CD8-positive, alpha-beta memory T cell (primary cell): ENCODE measurements at places on chromosomes 3 and 15.

GRCh38 chr3:111684640-111685039 lies 89.5 kb upstream of the ZBED2 start:
- no peaks in the 10 kb centered on the region for H3K36me3 ChIP-seq
- H3K27me3 ChIP-seq = no peaks in the 10 kb centered on the region
- H3K4me3 ChIP-seq = no peak overlapping the region
- no peak overlapping the region for H3K27ac ChIP-seq
- no peak for DNase-seq

- no peaks in the 10 kb centered on the region for H3K4me1 ChIP-seq
- DNase-seq = no peak
- no peaks in the 10 kb centered on the region for H3K36me3 ChIP-seq
- no peak overlapping the region for H3K27ac ChIP-seq
These were observed 137.3 kb downstream of the CACNA2D3 start for GRCh38 chr3:54259636-54260035.

DNA sequence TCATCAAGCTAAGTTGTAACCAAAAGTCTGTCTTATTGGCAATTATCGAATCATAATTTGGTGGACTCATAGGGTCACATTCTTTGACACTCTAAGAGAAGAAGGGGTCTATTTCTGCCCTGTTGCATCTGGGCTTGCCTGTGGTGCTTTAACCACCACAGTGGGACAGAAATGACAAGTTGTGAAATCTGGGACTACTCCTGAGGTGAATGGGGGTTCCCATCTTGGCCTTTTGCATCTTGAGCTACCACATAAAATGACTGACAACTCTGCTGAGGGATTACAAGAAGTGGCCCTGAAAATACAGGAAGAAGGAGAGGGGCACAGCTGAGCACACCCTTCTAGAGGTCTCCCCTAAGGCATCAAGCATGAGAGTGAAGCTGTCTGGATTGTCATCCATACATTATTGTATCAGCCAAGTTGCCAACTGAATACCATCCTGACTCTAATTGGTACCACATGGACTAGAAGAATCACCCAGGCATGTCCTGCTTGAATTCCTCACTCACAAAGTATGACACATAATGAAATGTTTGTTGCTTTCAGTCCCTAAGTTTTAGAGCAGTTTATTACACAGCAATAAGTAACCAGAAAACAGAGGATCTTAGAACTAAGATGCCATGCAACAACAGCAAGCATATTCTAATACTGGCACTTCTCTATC lies 306.5 kb downstream of the ROBO1 start:
- no peaks in the 10 kb centered on the region for H3K27me3 ChIP-seq
- H3K4me3 ChIP-seq = no peak overlapping the region
- no peaks in the 10 kb centered on the region for H3K4me1 ChIP-seq
- H3K36me3 ChIP-seq = no peaks in the 10 kb centered on the region

DNA sequence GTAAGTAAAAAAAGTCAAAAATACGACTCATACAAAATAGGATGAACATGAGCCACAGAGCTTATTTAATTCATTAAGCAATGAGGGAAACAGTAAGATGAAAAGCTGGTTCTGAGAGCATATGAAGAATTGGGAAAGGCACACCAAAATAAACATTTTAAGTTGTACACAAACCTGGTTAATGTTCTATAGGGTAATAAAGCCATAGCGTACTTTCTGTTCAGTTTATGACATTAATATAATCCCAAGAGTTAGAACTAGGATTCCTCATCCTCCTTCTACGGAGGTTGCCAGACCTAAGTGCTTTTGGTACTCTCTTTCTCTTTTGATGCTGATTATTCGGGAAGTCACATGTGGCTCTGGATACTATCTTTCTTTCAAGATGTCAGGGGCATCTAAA lies 41.4 kb downstream of the CLEC3B start:
- no peak for DNase-seq
- peaks cover 10% of the 10 kb centered on the region for H3K4me1 ChIP-seq
- no peaks in the 10 kb centered on the region for H3K36me3 ChIP-seq
- H3K4me3 ChIP-seq = no peak overlapping the region

DNA sequence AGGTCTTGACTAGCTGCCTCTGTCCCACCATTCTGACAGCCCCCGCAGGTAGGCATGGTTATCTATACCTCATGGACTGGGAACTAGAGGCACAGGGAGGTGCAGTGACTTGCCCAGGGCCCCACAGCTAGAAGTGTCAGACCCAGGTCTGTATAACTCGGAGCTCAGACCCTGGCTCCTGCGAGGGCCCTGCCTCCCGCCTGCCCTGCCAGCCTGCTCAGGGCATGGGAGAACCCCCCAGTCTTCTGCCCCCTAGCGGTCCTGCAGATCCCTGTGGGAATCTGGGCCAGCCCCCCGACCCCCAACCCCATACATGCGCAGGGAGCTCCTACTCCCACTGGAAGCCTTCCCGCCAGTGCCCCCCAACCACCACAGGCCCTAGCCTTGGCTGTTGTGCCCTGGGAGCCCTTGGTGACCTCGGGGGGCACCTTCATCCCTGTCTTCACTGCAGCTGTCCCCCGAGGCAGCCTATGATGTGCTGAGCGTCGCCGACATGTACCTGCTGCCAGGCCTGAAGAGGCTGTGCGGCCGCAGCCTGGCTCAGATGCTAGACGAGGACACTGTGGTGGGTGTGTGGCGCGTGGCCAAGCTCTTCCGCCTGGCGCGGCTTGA lies 6.9 kb downstream of the ABTB1 start:
- DNase-seq = no peak
- no peaks in the 10 kb centered on the region for H3K27me3 ChIP-seq
- H3K27ac ChIP-seq = no peak overlapping the region
- peaks cover 8% of the 10 kb centered on the region for H3K4me1 ChIP-seq

DNA sequence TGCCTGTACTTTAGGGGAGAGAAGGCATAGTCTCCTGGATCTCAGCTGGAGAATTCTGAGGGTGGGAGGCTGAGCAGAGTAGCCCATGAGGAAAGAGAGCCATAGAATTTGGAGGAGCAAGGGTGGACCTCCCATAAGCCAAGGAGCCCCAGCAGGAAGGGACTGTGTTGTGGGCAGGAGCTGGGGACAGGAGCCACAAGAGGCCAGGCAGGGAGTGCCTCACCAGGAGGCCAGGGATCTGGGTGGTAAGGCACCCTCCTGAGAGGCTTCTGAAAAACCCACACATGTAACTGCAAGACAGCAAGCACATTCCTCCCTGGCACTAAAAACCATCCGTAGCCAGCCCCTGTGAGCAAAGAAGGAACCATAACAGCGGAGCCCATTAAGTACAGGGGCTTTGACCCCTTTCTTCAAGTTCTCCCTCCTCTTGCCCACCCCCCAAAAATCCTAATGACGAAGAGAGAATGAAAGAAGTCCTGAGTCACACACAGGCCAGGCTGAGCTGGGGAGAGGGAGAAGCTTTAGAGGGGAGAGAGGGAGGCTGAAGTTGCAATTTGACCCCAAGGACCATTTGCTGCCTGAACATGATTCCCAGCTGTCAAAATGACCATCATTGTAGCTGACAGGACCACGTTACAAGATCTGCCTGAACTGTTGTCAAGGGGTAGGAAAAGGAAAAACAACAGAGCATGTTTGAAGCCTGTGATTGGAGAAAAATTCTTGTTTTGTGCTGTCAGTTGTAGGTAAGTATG lies 82.6 kb downstream of the TRIM42 start:
- no peak for DNase-seq
- H3K4me1 ChIP-seq = no peaks in the 10 kb centered on the region
- H3K27me3 ChIP-seq = no peaks in the 10 kb centered on the region
- no peak overlapping the region for H3K4me3 ChIP-seq
- H3K36me3 ChIP-seq = no peaks in the 10 kb centered on the region
- H3K27ac ChIP-seq = no peak overlapping the region
